ENCODE measurements at places on chromosomes 16 and 17.

- ATAC-seq, result no peak
These were observed 169.4 kb downstream of the ABCA8 start for GRCh38 chr17:68785565-68786486.

- ATAC-seq, result no peak
These were observed 44.5 kb downstream of the ANKFY1 start for GRCh38 chr17:4219241-4219640.

- peak; percentile 62 for ATAC-seq
These were observed 11.5 kb downstream of the EPOP start for GRCh38 chr17:38663125-38663751.

DNA sequence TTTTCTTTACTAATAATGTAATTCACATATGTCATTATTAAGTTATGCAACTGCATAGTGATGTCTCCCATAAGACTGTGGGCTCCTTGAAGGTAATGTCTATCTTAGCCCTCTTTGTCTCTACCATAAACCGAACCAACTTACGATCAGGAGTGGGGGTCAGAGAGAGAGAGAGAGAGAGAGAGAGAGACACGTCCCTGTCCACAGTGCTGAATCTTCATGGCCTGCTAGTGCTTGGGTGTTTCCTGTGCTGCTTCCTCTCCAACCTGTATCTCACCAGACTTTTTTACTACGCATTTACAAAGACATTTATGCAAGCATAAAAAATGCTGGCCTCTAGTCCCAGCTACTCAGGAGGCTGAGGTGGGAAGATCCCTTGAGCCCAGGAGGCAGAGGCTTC lies 52.2 kb upstream of the HAPSTR1 start:
- ATAC-seq, result no peak

GRCh38 chr16:24018485-24018884 lies 182.7 kb downstream of the PRKCB start:
- no peak for ATAC-seq

DNA sequence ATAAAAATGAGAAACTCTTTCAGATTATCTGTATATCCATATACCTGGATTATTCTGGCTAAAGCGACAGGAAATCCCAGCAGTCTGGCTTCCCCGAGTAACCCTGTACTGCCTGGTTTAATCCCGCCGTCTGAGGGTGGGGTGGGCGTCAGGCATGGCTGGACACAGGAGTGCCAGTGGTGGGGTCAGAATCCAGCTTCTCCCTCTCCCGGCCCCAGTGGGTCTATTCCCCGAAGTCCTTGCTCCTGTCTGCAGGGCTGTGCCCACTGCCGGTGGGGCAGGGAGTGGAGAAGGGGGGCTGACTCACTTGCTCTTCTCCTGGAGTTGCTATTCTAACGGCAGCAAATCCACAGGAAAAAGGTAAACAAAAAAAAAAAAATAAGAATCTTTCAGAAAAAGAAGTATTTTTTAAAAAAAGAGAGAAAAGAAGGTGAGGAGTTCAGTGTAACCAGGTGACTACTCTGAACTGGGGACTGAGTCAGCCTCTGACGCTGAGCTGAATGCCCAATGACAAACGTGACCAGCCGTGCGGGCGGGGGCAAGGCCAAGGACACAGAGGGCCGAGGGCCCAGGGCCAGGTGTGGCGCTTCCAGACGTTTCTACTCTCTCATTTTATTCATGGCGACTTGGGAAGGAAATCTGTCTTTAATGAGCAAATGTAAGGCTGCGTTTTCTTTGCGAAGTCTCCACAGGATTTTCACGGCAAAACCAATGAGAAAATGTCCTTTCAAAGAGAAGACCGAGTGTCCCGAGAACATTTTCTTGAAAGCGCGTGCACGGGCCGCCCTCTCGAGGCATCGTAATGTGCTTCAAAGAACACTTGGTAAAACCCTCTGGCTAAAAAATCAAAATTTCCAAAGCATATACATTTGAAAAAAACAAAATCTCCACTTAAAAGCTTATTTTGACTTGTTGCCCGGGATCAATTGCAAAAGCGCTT lies 20.2 kb downstream of the FOXF1 start:
- no peak for ATAC-seq

DNA sequence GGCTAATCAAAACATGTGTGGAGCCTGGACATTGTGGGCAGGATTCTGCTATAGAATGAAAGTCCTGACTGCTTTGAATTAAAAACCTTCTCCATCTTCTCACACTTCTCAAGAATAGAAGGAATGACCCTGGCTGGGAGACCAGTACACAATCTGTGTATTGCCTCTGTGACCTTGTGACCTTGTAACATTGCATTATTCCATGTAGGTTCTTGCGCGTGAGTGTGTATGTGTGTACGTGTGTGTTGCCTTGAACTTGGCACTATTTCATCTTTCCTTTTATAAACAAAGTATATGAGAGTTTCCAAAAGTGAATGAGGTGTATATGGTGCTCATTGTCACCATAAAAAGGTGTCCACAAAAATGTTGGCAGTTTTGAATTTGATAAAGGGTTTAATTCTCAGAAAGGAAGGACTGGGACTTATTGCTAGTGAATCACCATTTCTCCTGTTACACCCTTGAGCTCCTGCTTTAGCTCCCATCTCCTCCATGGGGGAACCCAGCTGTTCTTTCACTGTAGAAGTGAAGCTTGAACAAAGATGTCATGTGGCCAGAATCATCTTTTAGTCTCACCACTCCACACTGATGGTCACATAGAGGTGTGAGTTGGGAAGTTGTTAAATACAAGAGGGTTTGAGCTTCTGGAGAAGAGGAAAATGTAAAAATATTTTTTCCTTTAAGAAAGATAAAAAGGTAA lies 244.9 kb downstream of the FTO start:
- ATAC-seq, result no peak

DNA sequence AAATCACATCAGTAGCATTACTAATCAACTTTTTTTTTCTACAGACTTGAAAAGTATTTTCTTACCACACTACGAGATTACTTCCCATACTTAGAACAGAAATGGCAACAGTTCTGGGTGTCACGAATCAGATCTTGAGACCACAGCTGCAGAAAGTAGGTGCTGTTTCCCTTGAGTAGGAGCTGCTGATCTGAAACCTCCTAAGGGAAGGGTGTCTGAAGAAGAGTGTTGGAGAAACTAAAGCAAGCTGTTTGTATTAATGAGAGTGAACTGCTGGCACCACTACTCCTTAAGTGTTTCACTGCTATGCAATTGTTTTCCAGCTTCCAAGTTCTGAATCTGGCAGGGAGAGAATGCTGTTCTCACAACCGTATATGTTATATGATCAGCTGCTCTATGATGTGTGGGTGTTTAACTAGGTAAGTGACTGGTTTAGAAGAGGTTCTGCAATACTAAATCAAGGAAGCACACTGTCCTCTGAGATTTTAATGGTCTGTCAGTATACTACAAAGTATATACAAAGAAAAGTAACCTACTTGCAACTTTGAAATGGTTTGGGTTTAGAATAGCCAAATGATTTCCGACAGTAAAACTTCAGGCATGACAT lies 3.3 kb downstream of the ZNF652 start:
- no peak for ATAC-seq

DNA sequence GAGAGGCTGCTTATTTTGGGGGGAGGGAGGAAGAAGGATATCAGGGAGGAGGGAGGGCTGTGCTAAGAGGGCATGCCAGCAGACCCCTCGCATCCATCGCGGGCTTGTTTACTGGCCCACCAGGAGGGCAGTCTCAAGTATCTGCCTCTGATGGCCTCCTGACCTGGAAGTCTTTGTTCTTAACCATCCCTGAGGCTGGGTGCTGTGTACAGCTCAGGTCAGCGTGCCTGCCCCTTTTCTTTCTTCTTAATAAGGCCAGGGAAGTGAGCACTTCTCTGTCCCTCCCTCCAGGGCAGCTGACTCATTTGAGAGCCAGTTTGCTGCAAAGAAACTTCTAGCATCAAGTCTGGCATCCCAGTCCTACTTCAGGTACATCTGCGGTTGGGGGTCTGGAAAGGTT lies 157.0 kb downstream of the CCDC182 start:
- no peak for ATAC-seq

Data from esophagus mucosa (tissue), 1 donor.